ENCODE measurements at places on chromosomes 1 and 21. TPM values are rescaled to one million over a fixed set of nuclear protein-coding genes. Genes with fewer than 3 reads are reported as not detected.

The C1orf50 gene
- 3.6 TPM for total RNA-seq

The KRTAP11-1 gene
- total RNA-seq: 36.0 TPM

The FNBP1L gene
- 25.1 TPM for total RNA-seq

The CD1B gene
- total RNA-seq: not detected

The MYBPHL gene
- not detected for total RNA-seq

The S100A12 gene
- total RNA-seq: not detected

The CD53 gene
- 10.3 TPM for total RNA-seq

The C2CD4D gene
- 1.6 TPM for total RNA-seq

The EPHA10 gene
- total RNA-seq: 0.34 TPM

DNA sequence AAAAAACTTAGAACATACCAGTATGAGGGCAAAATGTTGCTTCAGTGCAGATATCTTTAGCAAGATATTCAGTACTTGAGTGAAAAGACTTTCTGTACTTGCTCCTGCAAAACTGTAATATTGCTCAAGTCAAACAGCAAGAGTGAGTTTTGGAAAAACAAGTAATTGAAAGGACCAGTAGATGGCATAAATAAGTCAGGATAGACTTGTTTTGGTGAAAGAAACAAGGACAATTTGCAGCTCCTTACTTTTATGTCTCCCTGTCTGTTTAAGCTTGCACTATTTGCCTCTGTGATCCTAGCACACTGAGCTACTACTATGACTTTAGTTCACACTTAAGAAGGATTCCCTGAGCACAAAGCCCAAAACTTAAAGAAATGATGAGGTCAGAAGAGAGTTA, 39.1 kb downstream of the IFI44 start:
- no peak for DNase-seq

DNA sequence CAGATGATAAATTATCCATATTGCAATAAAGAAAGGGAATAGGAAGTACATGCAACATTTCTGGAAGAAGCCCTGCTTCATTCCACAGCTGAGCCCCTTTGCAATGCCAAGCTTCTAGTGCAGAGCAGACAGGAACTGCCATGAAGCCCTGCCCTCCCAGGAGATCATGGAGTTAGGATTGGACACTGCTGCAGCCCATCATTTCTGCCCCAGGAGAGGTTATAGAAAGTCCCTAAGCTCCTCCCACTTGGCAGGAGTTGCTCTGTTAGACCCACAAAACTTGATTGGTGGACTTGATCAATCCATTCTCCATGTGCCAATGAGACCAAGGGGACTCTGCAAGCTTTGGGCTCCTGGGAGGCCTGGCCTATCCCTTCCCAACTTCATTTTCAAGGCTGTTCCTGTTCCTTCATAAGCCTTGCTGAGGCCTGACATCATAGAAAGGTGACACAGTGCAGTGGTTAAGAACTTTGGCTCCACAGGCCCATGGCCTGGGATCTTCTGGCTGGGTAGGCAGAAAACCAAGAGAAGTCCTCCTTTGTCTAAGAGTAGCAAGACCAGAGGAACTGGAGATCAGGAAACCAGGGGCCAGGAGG, 1.3 kb upstream of the LAPTM5 start:
- DNase-seq: no peak

- DNase-seq: no peak
Measured at GRCh38 chr1:13513895-13514546, at the start of gene LRRC38. Gene LRRC38 (minus strand): TSS chr1:13514003. CDS start chr1:13513593, 410 bp downstream.

DNA sequence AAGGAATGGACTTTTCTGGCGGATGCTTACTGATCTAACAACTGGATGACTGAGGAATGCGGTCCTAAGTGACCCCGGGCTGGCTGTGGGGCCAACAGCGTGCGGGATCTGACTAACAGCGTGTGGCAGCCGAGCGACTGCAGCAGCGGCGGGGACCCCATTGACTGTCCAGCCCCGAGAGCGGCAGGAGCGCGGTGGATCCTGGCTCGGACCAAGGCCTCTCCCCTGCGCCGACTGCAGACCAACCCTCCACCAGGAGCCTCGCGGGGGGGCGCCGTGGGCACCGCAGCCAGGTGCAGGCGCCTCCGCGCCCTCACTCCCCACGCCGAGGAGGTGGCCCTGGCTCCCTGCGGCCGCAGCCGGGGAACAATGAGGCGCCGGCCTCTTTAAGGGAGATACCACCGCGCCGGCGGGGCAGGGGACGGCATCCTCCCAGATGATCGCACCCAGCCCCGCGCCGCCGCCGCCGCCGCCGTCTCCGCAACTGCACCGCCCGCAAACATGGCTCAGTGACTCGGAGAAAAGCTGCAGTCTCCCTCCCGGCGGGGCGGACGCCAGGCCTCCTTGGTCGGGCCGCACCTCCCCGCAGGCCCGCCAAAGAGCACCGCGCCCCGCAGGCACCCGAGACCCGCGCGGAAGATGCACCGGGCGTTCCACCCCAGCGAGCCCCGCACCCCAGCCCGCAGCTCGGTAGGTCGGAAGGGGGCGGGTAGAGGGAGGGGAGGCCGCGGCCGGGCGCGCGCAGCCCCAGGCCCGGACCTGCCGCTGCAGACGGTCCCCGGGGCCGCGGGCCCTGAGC, 694 bp upstream of the PDIK1L start:
- DNase-seq: peak; percentile 86

DNA sequence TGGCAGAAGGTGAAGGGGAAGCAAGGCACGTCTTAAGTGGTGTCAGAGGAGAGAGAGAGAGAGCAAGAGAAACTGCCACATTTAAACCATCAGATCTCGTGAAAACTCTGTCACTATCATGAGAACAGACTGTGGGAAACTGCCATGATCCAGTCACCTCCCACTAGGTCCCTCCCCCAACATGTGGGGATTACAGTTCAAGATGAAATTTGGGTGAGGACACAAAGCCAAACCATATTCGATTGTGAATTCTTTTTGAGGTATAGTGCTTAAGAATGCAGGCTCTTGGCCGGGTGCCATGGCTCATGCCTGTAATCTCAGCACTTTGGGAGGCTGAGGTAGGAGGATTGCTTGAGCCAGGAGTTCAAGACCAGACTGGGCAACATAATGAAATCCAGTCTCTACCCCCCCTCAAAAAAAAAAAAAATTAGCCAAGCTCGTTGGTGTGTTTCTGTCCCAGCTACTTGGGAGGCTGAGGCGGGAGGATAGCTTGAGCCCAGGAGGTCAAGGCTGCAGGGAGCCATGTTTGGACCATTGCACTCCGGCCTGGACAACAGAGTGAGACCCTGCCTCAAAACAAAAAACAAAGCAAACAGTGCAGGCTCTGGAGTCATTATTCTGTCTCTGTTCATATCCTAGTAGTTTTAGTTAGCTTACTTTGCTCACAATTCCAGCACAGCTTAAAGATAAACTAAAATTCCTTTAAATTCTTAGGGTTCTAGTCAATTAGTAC, 6.0 kb downstream of the ZCCHC17 start:
- no peak for DNase-seq

GRCh38 chr1:28933277-28933676, 18.9 kb downstream of the EPB41 start:
- no peak for DNase-seq

GRCh38 chr1:209427811-209428210, 155.7 kb upstream of the CAMK1G start:
- no peak for DNase-seq

DNA sequence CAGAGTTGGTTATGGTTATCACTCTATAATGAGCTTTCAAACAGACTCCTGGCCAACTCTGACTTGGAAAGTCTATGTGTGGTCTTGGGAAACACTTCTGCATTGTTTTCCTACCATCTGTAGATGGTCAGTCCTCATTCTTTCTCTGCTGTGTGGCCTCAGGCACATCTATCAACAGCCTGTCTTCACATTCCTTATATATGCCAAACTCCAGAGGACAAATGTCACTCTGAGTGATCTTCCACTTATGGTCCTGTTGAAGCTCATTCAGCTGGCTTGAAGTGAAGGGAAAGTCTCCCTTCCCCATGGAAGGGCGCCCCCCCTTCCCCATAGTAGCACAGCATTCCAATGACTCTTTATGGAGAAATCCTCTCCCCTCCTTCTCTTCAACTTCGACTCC, 58.7 kb downstream of the VANGL2 start:
- no peak for DNase-seq

DNA sequence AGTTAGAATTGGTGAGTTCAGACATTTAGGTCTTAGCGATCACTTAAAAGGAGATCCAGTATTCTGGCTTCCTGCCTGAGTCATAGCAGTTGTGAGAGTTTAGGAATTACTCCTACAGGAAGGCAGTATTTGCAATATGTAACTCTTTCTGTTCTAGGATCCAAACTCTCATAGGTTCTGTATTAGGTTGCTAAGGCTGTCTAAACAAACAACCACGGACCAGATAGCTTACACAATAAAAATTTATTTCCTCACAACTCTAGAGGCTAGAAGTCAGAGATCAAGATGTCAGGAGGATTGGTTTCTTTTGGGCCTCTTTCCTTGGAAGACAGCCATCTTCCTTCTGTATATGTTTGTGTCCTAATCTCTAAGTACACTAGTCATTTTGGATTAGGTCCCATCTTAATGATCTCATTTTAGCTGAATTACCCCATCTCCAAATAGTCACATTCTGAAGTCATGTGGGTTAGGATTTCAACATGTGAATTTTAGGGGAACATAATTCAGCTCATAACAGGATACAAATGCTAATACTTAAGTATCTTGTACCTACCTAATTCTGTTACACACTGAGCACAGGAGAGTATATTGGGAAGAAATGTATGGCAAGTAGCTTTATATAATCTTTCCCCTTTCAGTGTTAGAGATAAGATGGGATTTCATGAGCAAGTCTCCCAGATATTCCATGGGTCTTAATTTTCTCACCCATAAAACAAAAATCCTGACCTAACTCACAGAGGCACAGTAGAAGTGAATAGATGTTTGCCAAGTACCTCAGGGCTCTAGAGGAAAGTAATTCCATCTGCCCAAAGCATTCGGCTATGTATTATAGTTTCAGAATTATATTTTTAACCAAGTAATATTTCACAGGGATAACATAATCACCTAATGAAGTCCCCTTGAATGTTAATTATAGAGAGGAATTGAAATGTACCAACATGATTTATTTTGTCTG, 144.4 kb downstream of the PTBP2 start:
- DNase-seq: no peak

GRCh38 chr1:180268556-180269075, 38.6 kb downstream of the LHX4 start:
- no peak for DNase-seq

DNA sequence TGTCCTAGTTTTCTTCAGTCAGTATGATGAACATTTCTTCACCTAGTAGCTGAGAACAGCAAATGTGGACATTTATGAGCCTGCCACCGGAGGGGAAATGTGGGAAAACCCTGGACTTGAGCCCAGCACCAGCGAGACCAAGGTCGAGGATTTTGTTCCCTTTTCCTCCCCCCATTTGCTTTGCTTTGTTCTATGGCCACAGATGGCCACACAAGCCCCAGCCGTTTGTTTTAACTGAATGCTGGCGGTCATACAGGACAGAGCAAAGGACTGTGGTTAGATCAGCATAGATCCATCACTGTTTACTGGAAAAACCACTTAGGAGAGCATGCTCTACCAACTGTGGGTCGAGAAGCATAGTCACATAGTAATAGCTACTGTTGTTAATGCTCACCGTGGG, 20.9 kb downstream of the SH2D2A start:
- peak; percentile 15 for DNase-seq

- no peak for DNase-seq
Measured at GRCh38 chr1:16110884-16111283, 37.4 kb upstream of the FAM131C start.

DNA sequence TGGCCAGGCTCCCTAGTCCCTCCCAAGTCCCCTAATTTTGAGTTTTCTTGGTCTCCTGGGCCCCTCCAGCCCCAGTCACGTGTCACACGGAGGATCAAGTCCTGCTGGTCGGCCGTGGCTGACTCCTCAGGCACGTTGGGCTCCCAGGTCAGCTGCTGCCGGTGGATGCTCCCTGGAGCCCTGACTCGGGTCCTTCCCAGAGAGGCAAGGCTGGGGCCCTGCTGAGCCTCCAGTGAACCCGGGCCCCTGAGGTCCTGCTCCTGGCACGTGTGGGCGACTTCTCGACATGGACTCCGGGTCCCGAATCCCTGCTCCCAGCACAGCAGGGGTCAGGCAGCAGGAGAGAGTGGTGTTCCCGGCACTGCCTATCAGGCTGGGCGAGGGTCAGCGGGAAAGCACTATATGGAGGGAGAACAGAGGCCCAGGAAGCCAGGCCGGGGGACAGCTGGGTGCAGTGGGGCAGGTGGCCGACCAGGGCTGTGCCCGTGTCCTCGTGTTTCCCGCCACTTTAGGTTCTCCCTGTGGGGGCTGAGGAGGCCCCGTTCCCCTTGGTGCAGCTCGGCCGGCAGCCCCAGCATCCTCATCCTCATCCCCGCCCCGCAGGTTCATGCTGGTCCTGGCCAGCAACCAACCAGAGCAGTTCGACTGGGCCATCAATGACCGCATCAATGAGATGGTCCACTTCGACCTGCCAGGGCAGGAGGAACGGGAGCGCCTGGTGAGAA, 13.2 kb downstream of the TMEM240 start:
- no peak for DNase-seq

GRCh38 chr1:17274186-17275170, 25.6 kb downstream of the PADI3 start:
- DNase-seq: no peak

- no peak for DNase-seq
Measured at GRCh38 chr1:45329445-45329844, 2.8 kb downstream of the HPDL start.

GRCh38 chr1:233668725-233669294, 54.9 kb downstream of the KCNK1 start:
- no peak for DNase-seq

DNA sequence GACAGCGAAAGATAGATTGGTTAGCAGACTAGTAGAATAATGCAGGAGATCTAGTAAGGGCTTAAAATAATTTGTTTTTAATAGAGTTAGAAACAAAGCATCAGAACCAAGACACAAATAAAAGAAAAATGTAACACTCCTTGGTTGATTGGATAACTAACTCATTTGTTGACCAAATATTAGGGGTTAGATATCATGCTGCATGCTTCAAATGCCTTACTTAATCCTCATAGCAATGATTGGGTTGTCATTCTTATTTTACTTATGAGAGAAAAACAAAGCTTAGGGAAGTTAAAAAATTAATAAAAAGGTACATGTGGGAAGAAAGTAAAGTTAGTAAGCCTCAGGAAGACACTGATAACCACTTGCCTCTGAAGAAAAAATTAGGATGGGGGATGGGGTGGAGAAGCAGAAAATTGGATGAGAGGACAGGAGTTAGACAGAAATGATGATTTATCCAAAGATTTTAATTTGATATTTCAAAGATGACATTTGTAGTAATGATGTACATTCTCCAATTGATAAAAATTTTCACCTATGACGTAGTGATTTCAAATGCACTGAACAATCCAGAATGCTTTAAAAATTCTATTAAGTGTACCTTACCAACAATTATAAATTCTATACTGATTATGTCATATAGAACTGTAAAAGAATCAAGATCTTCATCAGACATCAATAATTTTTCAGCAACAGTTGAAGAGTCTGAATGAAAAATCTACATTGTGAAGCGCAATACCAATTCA, 374.7 kb downstream of the COL11A1 start:
- DNase-seq: no peak

DNA sequence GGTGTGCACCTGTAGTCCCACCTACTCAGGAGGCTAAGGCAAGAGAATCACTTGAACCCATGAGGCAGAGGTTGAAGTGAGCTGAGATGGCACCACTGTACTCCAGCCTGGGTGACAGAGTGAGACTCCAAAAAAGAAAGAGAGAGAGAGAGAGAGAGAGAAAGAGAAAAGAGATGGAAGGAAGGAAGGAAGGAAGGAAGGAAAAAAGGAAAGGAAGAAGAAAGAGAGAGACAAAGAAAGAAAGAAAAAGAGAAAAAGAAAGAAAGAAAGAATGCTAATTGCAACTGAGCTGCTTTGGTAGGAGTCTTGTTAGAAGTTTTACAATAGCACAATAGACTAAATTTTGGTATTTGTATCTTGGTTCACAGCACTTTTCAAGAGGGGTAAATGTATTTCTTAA, 25.7 kb downstream of the TESK2 start:
- DNase-seq: no peak

- no peak for DNase-seq
Measured at GRCh38 chr1:115423776-115424175, 85.7 kb upstream of the NGF start.

All from suprapubic skin (tissue), 4 donors.